Activated naive CD4-positive, alpha-beta T cell (primary cell): ENCODE measurements at places on chromosomes 11 and 22.

DNA sequence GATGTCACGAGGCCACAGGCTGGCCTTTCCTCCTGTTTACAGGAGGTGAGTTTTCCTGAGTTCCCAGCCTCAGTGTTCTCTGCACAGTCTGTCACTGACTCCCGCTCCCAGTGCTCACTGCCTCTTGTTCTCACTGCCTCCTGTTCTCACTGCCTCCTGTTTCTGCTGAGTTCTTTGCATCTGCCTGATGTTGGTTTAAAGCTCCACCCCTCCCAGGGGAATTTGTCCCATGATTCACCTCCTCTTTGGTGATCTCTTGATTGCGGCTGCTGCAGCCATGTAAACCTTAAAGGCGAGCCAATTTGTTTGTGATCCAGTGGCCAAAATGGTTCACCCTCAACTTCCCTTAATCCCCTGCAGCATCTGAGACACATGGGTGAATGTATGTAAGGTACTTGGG is 6.0 kb upstream of the TUBA8 start:
- no peak for DNase-seq

DNA sequence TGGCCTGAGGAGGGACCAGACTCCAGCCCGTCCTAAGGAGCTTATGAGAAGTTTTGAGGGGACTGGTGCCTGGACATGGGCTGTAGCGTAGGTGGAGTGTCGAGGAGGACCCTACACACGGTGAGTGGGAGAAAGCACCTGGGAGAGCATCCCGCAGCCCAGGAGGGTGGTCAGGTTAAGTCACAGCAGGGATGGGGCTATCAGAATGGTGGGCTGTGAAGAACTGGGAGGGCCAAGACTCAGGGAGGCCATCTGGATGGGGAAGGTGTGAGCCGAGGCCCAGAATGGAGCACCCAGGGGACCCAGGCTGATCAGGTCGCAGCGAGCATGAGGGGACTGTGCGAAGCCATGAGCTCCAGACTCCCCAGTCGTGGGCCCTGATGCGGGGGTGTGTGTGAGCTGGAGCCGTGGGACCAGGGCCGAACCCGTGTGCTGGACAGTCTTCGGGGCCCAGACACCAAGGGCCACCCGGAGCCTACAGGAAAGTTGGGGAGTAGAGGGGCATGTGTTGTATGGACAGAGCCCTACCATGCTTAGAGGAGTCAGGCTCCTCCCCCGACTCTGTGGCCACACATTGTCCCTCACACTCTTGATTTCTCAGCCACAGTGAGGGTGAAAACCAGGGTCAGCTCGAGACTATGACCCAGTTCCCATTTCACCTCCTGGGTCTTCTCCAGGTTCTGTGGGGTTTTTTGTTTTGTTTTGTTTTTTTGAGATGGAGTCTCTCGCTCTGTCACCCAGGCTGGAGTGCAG is 54.3 kb downstream of the BCR start:
- DNase-seq: no peak

- DNase-seq: no peak
Observed at GRCh38 chr11:83088965-83089364, 17.3 kb upstream of the RAB30 start.

DNA sequence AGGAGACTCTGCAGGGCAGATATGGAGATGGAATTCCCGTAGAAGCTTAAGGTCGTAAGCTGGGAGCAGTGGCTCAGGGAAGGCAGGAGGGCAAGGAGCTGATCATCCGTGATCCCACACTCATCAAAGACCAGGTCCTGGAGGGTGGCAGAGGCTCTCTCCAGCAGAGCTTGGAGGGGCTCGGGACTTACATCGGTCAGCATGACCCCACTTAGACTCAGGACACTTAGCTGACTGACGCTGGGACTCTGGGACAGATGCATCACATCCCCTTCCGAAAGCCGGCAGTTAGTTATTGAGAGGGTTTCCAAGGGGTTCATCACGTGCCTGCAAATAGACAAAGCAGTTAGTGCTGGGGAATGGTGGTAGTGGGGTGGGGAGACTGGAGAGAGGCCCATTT is 10.7 kb downstream of the PRAME start:
- no peak for DNase-seq

- no peak for DNase-seq
Observed at GRCh38 chr22:23193196-23193827, 13.0 kb downstream of the BCR start.

- DNase-seq: no peak
Observed at GRCh38 chr22:29598684-29599020, 4.8 kb upstream of the NF2 start.

GRCh38 chr11:80146232-80146631 is 705.4 kb upstream of the TENM4 start:
- DNase-seq: no peak

GRCh38 chr11:6911948-6912347 is 8.9 kb upstream of the OR2D3 start:
- DNase-seq: no peak

GRCh38 chr22:48942698-48943566 is 884.7 kb downstream of the BRD1 start:
- DNase-seq: no peak

DNA sequence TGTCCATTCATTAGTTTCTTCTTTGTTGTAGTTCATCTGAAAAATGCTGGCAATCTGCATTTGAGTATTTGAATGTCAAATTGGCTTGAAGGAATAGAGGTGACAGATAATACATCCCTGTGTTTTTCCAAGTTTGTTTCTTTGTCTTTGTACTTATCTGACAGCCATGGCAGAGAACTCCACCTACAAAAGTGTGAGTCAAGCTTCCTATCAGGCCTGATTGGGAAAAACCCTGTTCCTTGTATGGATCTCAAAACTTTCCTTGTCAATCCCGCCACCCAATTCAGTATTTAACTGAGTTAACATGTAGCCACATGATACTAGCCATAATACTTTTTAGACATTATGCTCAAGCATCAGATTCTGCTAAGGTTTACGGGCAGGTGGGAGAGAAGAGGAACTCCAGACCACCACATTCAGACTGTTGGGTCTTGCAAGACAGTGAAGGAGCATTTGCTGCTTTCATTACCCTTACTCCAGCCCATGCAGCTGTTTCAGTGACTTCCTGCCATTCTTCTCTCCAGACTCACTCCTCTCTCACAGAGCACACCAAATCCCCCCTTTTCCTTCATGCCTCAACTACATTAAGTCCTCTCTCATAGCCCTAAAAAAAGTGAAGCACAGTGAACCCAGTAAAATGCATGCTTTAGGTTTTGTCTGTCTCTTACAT is 65.9 kb downstream of the BLID start:
- no peak for DNase-seq

GRCh38 chr22:35651085-35651484 is 2.8 kb downstream of the APOL6 start:
- no peak for DNase-seq

DNA sequence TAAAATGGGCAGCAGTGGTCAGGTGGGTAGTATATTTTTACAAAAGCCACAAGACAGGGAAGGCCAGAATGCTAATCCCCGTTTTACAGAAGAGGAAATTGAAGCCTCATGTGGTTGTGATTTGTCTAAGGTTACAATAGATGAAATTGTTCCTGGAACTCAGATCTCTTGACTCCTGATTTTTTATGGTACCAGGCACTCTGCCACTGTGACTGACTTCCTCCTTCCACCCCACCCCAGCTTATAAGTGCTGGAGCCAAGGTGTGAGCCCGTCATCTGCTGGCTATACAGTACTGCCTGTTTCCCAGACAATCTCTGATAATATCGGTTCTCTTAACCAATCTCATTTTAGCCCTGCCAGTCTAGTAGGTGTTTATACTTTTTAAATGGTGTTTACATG is 1.9 kb downstream of the SLC5A1 start:
- DNase-seq: no peak

DNA sequence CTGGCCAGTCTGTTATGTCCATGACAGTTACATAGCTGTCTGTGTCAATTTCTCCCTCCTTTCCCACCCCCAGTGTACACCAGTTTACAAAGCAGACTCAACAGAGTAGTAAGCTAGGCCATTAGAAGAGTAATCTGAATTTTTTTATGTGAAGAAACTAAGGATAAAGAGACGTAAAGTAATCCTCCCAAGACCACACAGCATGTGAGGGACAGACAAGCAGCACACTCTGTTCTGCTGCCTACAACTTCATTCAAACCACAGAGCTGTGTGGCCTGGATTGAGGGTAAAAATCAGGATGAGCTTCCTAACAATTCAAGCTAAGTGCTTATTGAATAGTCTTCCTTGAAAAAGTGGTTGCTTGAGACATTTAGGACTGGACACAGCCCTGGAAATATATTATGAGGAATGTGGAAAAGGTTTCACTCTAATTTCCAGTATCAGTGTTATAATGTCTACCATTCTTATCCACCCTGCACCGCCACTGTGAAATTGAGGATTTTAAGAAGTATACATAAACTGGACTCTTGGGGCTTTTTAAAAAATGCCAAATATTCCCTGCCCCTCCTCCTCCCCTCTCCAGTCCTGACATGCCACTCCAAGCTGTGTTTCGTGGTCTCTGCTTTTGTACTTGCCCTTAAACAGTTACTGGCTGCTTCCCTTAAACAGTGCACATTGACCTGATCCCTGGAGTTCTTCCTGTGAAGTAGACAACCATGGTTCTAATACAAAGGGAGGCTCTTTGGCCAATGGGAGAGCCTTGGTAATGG is 40.9 kb downstream of the EXT2 start:
- DNase-seq: no peak

DNA sequence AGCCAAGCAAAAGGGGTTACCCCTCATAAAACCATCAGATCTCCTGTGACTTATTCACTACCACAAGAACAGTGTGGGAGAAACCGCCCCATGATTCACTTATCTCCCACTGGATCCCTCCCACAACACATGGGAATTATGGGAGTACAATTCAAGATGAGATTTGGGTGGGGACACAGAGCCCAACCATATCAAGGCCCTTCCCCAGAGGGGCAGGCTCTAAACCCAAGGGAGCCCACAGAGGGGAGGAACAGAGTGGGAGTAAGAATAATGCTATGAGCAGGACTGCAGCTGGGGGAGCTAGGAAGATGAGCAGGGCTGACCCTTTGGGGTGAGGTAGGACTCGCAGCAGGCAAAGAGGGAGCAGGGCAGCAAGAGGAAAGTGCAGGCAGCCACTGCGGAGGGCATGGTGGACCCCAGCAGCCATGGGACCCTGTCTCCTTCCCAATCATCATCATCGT is 59.3 kb downstream of the CD82 start:
- DNase-seq: no peak

DNA sequence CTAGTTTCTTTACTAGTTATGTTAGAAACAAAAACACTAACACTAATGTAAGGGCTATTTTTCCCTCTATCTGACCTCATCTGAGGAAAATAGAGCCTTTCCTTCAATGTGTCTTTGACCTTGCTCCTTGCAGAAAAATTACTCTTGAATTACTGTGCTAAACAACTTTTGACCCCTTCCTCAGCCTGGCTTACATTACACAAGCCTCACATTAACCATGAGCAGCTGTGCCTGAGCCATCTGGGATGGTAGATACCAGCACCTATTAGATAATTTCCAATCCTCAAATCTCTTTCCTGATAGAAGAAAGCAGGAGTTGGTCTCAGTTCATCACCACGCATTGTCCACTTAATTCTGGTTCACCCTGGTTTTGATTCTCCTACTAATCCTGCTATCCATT is 134.4 kb upstream of the NCAM1 start:
- no peak for DNase-seq

- DNase-seq: no peak
Observed at GRCh38 chr11:111691176-111691575, 75.0 kb downstream of the PPP2R1B start.
